Trophoblast cell (in vitro differentiated cells and primary cell): ENCODE measurements at places on chromosomes 11 and 22.

DNA sequence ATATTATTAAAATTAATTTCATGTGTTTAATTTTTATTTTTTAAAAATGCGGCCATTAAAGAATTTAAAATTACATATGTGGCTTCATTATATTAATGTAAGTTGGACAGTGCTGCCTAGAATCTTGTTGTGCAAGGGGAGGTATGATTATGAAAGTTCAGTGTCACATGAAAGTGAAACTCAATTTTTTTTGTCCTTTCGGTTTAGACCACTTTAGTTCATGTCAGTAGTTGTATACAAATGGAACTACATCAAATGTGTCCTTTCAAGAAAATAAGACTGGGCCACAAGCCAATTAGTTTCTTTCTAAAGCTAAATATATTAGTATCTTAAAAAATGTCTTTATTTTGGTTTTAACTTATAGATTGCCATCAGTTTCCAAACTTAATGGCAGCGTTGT is 35.7 kb downstream of the TBCEL start:
- DNase-seq, result no peak
- no peak overlapping the region for H3K27ac ChIP-seq
- H3K27me3 ChIP-seq, result no peaks in the 10 kb centered on the region
- no peaks in the 10 kb centered on the region for H3K4me1 ChIP-seq
- H3K4me3 ChIP-seq, result no peak overlapping the region

GRCh38 chr11:116478205-116478604 is 294.6 kb downstream of the BUD13 start:
- no peak overlapping the region for H3K4me3 ChIP-seq
- H3K27me3 ChIP-seq, result no peaks in the 10 kb centered on the region
- H3K36me3 ChIP-seq, result no peaks in the 10 kb centered on the region
- DNase-seq, result no peak
- H3K27ac ChIP-seq, result no peak overlapping the region

- H3K27ac ChIP-seq, result peak overlapping the region; percentile 72
- H3K4me3 ChIP-seq, result peak overlapping the region; percentile 78
- peaks cover 20% of the 10 kb centered on the region for H3K27me3 ChIP-seq
- peaks cover 19% of the 10 kb centered on the region for H3K36me3 ChIP-seq
- no peak for DNase-seq
- H3K4me1 ChIP-seq, result peaks cover 15% of the 10 kb centered on the region
Observed at GRCh38 chr11:66289548-66290329, 796 bp upstream of the YIF1A start.

DNA sequence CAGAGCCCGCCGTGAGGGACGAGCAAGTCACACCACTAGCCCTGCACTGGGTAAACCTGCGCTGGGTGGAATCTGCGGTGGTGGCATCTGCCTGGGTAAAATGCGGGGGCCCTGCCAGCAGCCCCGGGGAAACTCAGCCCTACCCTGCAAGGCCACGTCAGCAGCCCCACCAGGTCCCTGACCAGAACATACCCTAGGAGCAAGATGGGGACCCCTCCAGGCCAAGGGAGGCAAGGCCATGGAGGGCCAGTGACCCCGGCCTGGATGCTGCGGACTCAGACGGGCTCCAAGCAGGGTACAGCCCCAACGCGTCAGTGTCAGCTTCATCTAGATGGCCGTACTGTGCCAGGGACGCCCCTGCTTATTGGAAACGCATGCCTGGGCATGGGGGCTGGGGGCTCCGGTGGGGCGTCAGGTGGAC is 26.3 kb downstream of the TOLLIP start:
- no peaks in the 10 kb centered on the region for H3K4me1 ChIP-seq
- peaks cover 77% of the 10 kb centered on the region for H3K36me3 ChIP-seq
- no peak overlapping the region for H3K27ac ChIP-seq

DNA sequence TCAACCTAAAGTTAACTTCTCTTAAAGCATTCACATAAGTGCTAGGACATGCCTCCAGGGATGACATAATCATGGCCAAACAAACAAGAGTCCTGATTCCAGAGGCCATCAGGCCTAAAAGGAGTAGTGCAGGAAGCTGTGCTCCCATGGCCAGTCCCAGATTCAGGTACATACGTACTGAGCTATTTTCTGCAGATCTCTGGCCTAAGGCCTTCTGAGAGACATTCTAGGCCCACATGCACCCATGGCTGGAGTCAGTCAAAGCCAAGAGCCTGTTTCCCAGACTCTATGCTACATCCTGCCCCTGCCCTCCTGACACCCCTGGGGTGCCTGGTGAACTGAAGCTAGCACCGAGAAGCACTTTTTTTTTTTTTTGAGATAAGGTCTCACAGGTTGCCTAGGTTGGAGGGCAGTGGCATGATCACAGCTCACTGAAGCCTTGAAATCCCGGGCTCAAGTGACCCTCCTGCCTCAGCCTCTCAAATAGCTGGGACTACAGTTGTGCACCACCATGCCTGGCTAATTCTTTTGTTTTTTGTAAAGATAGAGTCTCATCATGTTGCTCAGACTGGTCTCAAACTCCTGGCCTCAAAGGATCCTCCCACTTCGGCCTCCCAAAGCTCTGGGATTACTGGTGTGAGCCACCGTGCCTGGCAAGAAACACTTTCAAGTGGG is 553 bp downstream of the CD3D start:
- H3K27ac ChIP-seq, result no peak overlapping the region
- H3K27me3 ChIP-seq, result no peaks in the 10 kb centered on the region
- H3K4me1 ChIP-seq, result no peaks in the 10 kb centered on the region
- DNase-seq, result no peak

GRCh38 chr22:27472975-27473374 is 328.6 kb downstream of the MN1 start:
- H3K27me3 ChIP-seq, result no peaks in the 10 kb centered on the region
- no peak overlapping the region for H3K27ac ChIP-seq
- no peak for DNase-seq
- no peaks in the 10 kb centered on the region for H3K36me3 ChIP-seq
- no peak overlapping the region for H3K4me3 ChIP-seq

GRCh38 chr11:123798079-123798478 is 8.1 kb downstream of the OR6M1 start:
- H3K27ac ChIP-seq, result no peak overlapping the region
- no peak for DNase-seq
- H3K4me3 ChIP-seq, result no peak overlapping the region
- H3K27me3 ChIP-seq, result no peaks in the 10 kb centered on the region
- no peaks in the 10 kb centered on the region for H3K36me3 ChIP-seq
- no peaks in the 10 kb centered on the region for H3K4me1 ChIP-seq

DNA sequence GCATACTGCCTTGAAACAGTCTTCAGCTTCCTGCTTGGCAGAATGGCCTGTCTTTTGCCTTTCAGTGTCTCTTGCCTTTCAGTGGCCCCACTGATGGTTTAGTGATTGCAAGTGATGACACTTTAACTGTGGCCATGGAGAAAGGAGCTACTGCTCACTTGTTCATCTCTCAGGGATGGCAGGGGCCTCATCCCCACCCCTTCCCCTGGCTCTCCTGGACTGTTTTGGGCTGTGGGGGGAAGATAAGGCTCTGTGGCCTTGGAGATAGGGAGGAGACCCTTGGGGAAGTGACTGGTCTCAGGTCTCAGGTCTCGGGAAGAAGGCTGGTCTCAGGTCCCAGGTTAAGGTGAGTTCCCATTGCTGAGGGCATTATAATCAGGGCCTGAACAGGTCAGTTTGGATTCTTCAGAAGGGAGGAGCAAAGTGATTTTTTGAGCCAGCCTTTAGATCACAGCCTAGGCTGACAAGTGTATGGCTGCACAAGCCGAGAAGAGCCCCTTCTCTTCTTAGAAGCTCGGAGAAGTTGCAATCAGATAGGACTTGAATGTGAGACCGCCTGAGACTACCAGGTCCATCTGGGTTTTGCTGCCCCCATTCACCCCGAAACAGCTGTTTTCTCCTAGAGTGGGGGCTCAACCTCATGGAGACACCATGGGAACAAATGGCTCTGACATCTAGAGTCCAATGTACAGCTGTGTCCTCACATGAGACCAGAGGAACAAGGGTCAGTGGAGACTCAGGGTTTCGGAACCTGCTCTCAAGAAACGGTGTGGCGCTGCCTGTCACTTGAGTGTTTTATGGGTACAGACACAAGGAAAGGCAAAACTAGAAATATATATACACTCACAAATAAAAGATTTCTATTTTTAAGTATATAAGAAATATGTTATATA is 15.9 kb upstream of the P2RY2 start:
- DNase-seq, result peak; percentile 57
- H3K27ac ChIP-seq, result no peak overlapping the region
- no peaks in the 10 kb centered on the region for H3K36me3 ChIP-seq

GRCh38 chr11:67407688-67408163 is 3.8 kb downstream of the TBC1D10C start:
- no peaks in the 10 kb centered on the region for H3K27me3 ChIP-seq
- H3K4me3 ChIP-seq, result no peak overlapping the region
- H3K27ac ChIP-seq, result no peak overlapping the region
- H3K4me1 ChIP-seq, result peaks cover 3% of the 10 kb centered on the region
- H3K36me3 ChIP-seq, result no peaks in the 10 kb centered on the region

GRCh38 chr11:111476366-111476765 is 35.8 kb downstream of the BTG4 start:
- no peak overlapping the region for H3K27ac ChIP-seq
- no peaks in the 10 kb centered on the region for H3K27me3 ChIP-seq
- H3K36me3 ChIP-seq, result no peaks in the 10 kb centered on the region
- H3K4me3 ChIP-seq, result no peak overlapping the region
- no peak for DNase-seq

- H3K4me1 ChIP-seq, result no peaks in the 10 kb centered on the region
- DNase-seq, result no peak
- H3K4me3 ChIP-seq, result no peak overlapping the region
Observed at GRCh38 chr11:104060820-104061219, 24.4 kb downstream of the DDI1 start.

DNA sequence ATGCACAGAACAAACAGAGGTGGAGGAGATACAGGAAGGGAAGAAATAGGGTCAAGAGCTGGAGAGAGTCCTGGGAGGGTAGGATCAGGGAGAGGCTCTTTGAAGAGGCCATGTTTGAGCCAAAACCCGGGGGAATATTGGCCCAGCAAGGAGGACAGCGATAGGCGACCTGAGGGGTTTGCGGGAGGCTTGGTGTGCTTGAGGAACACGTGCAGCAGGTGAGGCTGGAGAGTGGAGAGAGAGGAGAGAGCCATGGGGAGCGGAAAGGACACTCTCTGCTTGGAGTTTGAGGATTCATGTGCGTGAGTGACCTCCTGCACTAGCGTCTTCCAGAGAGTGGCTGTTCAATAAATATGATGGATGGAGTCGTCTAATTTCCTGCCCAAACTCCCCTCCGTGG is 4.7 kb upstream of the B3GAT1 start:
- peaks cover 4% of the 10 kb centered on the region for H3K4me1 ChIP-seq
- H3K27me3 ChIP-seq, result peaks cover 17% of the 10 kb centered on the region

DNA sequence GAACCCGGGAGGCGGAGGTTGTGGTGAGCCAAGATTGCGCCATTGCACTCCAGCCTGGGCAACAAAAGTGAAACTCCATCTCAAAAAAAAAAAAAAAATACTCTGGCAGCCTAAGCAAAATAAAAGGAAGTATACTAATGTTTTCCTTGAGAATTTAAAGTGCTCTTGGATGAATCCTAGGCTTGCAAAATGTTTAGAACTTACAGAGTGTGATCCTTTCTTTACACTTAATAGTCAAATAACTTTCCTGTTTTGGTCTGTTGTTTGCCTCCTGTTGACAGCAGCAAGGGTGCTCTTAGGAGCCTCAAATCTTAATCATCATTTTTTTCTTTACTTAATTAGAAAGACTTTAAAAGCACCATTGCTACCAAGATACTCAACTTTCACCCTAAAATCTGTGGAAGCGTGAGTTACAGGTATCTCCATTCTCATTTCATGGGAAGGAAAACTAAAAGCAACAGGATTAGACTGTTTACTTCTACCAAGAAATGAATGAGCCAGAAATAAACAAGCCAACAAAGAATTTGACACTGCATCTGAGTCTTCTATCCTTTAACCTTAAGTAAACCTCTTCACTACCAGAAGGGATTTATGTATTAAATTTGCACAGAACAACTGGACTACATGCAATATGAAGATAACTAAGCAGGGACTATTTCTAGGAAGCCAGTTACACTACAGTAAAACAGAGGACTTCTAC is 38.7 kb upstream of the CRTAM start:
- no peak overlapping the region for H3K27ac ChIP-seq
- no peaks in the 10 kb centered on the region for H3K27me3 ChIP-seq
- peaks cover 26% of the 10 kb centered on the region for H3K36me3 ChIP-seq
- H3K4me3 ChIP-seq, result no peak overlapping the region
- no peak for DNase-seq

- no peaks in the 10 kb centered on the region for H3K27me3 ChIP-seq
- no peaks in the 10 kb centered on the region for H3K4me1 ChIP-seq
- no peaks in the 10 kb centered on the region for H3K36me3 ChIP-seq
- no peak overlapping the region for H3K27ac ChIP-seq
Observed at GRCh38 chr22:44219101-44219870, 38.6 kb downstream of the PARVG start.

- no peaks in the 10 kb centered on the region for H3K36me3 ChIP-seq
- no peak overlapping the region for H3K27ac ChIP-seq
- no peaks in the 10 kb centered on the region for H3K4me1 ChIP-seq
- no peak overlapping the region for H3K4me3 ChIP-seq
Observed at GRCh38 chr22:22745225-22746060, 101.0 kb downstream of the GGTLC2 start.

DNA sequence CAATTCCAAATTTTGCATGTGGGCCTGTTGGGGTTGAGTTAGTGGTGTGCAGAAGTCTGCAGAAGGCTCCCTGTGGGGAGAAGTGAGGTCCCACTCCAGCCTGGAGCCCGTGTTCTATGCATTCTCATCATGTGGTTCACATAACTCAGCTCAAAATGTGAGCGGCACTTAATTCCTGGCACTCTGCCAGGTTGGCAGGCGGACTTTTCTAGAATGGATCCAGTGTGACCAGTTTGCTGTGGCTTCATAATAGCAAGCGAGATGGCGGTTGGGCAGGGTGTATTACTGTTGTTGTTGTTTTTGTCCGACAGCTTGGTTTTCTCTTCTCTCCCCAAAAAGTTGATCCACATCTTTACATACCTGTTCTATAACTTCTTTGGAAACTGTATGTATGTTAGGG is 146.8 kb upstream of the TTC12 start:
- H3K27ac ChIP-seq, result no peak overlapping the region
- H3K36me3 ChIP-seq, result no peaks in the 10 kb centered on the region
- no peak overlapping the region for H3K4me3 ChIP-seq
- no peak for DNase-seq

- no peak overlapping the region for H3K27ac ChIP-seq
- H3K4me1 ChIP-seq, result no peaks in the 10 kb centered on the region
- H3K36me3 ChIP-seq, result no peaks in the 10 kb centered on the region
Observed at GRCh38 chr11:17646451-17647145, 72.8 kb upstream of the MYOD1 start.

GRCh38 chr11:46308631-46309419 is 31.4 kb downstream of the CREB3L1 start:
- H3K27ac ChIP-seq, result no peak overlapping the region
- H3K27me3 ChIP-seq, result no peaks in the 10 kb centered on the region
- H3K36me3 ChIP-seq, result peaks cover 33% of the 10 kb centered on the region
- DNase-seq, result peak; percentile 48
